Mammary microvascular endothelial cell (primary cell): ENCODE measurements at places on chromosomes 11 and 22. TPM values are rescaled to one million over a fixed set of nuclear protein-coding genes. Genes with fewer than 3 reads are reported as not detected.

CCDC85B gene
- total RNA-seq, result 258 and 273 TPM in 2 replicates

CSF2RB gene
- total RNA-seq, result 9.5 and 10.5 TPM in 2 replicates

SLC29A2 gene
- total RNA-seq, result 0.13 and 0.30 TPM in 2 replicates

PIWIL4 gene
- total RNA-seq, result under 0.01 and 0.20 TPM in 2 replicates

KDM4E gene
- not detected in 2 replicates for total RNA-seq

MRPL17 gene
- 99.3 and 103 TPM in 2 replicates for total RNA-seq

SELENOH gene
- 273 and 291 TPM in 2 replicates for total RNA-seq

SLC2A11 gene
- total RNA-seq, result 4.5 and 5.0 TPM in 2 replicates

DBX1 gene
- not detected in 2 replicates for total RNA-seq
